Astrocyte of the cerebellum (primary cell): ENCODE measurements at places on chromosomes 3 and 15.

- no peak for DNase-seq
Observed at GRCh38 chr3:183006396-183007002, 26.2 kb upstream of the DCUN1D1 start.

- DNase-seq: no peak
Observed at GRCh38 chr3:177419904-177420601, 222.8 kb upstream of the TBL1XR1 start.

GRCh38 chr3:134630506-134630905, 20.3 kb downstream of the KY start:
- DNase-seq: no peak

DNA sequence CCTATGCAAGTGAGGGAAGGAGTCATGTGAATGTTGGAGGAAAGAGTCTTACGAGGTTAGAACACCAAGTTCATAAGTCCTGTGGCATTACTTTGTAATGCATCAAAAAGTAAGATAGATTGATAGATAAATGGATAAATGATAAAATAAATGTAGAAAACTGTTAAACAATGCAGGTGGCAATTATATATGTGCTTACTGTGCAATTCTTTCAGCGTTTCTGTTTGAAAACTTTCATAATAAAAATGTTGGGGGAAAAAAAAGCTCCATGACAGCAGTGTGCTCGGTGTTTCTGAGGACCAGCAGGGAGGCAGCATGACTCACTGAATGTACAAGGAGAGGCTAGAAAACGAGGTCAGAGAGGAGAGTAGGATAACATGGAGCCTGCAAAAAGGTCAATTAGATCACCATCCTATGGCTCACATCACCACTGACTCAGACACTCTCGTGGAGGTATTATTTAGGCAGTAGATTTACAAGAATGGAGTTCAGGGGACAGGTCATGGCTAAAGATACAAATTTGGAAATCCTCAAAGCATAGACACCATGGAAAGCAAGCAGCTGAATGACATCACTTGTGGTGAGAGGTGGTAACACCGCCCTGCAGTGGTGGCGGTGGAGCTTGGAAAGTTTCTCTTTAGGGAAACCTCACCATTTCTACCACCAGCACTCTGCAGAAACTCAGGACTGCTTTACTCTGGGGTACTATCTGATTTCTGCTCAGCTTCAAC, 219.8 kb downstream of the CTNNB1 start:
- DNase-seq: peak; percentile 57

DNA sequence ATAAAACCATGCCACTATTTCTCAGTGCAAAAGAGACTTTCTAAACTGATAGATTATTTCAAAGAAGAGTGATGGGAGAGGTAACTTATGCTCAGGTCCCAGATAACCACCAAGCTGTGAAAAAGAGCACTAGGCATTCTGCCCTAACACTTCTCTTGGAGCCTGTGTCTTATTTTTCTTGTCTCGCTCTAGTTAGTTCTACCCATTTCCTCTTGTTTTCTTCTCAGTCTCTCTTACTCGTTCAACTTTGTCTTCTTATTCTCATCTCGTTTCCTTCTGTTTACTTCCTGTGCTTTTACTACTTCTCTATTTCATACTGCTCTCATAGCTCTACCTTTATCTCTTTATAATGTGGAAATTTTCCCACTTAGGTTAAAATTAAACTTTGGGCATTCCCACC, 91.8 kb upstream of the CGNL1 start:
- DNase-seq: no peak

DNA sequence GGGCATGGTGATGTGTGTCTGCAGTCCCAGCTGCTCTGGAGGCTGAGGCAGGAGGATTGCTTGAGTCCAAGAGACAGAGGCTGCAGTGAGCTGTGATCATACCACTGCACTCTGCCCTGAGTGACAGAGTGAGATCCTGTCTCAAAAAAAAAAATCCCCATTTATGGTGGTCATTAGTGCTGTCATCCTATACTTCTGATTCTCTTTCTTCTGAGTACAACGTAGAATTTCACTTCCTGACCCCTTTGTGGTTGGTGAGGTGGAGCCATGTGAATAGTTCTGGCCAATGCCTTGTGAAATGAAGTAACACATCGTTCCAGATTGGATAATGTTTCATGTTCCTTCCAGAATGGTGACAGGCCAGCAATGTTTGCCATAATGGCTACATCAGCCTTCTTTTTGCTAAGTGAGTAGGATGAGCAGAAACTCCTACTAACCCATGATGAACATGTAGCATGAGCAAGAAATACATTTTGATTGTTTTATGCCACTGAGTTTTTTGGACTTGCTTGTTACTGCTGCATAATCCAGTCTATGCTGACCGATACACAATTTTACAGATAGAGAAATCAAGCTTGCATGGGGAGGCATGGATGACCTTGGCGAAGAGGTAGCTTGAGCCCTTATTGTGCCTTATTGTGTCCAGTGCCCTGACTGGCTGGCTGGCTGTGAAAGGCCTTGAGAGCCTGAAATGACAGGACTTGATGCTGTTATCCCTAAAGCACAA, 30.9 kb upstream of the TLE3 start:
- no peak for DNase-seq

DNA sequence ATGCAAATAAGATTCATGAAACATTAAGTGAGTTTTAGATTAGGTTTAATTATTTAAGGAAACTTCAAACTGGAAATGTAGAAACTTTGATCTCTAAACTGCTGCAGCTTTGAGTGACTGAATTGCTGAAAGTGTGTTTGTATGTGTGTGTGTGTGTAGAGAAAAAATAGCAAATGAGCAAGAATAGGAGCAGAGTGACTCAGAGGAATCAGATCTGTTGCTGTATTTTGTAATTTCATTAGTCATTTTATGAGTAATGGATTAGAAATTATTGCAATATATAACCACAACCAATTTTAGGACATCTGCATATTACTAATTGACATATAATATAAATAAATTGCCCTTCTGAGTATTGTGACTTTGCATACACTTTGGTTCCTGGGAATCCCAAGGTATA, 52.8 kb upstream of the SLC9A9 start:
- DNase-seq: no peak

- DNase-seq: peak; percentile 37
Observed at GRCh38 chr3:120908030-120908794, at the start of gene STXBP5L. TSS of gene STXBP5L (plus strand) at chr3:120908205. CDS start at chr3:120909579, 1,374 bp downstream.

GRCh38 chr3:15288331-15289035, 43.9 kb downstream of the SH3BP5 start:
- DNase-seq: no peak

GRCh38 chr15:88299497-88299896, 43.0 kb upstream of the NTRK3 start:
- no peak for DNase-seq

DNA sequence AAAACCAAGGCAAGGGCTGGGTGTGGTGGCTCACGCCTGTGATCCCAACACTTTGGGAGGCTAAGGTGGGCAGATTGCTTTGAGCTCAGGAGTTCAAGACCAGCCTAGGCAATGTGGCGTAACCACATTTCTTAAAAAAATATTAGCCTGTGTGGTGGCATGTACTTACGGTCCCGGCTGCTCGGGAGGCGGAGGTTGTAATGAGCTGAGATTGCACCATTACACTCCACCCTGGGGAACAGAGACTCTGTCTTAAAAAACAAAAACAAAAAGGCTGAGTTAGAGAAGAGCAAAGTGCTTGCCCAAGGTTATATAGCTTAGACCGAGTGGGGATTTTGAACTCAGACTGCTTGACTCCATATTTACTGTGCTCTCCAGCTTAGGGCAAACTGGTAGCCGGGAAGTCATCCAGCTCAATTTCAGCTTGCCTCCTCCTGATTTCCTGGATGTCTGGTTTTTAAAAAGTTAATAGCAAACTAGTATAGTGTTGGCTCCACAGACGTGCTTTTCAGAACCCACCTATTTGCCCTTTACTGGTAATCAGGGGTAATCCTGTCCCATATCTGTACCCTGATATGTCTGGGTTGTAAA, 138.9 kb downstream of the CACNA1D start:
- DNase-seq: no peak

- DNase-seq: no peak
Observed at GRCh38 chr3:30605005-30605404, 1.4 kb upstream of the TGFBR2 start.

- no peak for DNase-seq
Observed at GRCh38 chr3:195101001-195101583, 169.9 kb downstream of the XXYLT1 start.

- no peak for DNase-seq
Observed at GRCh38 chr15:62026487-62027262, 33.6 kb downstream of the VPS13C start.

DNA sequence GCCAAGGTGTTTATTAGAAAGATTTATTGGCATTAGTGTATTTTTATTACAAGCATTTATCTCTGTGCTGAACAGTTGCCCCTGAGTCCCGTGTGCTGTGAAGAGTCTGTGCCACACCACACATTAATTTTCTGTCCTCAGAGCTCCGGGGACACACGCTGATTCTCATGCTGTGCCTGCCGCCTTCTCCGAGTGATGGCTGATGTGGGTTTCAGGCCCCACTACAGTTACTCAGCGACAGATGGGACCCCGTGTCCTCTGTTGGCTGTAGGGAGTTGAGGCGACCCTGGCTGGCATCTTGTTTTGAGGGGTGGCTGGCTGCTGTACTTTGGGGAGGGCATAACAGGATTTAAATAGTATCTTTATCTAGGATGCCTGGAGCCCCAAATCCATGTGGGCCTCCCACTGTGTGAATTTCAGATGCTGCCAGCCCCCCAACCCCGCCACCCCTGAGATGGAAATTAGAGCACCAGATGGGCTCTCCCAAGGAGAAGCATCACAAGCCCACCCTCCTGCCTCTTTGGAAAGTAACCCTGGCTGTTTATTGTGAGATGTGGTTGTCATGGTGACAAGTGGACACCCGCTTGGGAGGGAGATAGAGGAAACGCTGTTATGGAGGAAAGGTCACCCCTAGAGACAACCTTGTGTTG, 185.6 kb downstream of the APBA2 start:
- no peak for DNase-seq

- no peak for DNase-seq
Observed at GRCh38 chr3:166829896-166830295, 550.2 kb downstream of the ZBBX start.

- DNase-seq: no peak
Observed at GRCh38 chr15:78223396-78224022, 10.9 kb downstream of the ACSBG1 start.

GRCh38 chr3:193970773-193971206, 165.2 kb upstream of the HES1 start:
- no peak for DNase-seq

DNA sequence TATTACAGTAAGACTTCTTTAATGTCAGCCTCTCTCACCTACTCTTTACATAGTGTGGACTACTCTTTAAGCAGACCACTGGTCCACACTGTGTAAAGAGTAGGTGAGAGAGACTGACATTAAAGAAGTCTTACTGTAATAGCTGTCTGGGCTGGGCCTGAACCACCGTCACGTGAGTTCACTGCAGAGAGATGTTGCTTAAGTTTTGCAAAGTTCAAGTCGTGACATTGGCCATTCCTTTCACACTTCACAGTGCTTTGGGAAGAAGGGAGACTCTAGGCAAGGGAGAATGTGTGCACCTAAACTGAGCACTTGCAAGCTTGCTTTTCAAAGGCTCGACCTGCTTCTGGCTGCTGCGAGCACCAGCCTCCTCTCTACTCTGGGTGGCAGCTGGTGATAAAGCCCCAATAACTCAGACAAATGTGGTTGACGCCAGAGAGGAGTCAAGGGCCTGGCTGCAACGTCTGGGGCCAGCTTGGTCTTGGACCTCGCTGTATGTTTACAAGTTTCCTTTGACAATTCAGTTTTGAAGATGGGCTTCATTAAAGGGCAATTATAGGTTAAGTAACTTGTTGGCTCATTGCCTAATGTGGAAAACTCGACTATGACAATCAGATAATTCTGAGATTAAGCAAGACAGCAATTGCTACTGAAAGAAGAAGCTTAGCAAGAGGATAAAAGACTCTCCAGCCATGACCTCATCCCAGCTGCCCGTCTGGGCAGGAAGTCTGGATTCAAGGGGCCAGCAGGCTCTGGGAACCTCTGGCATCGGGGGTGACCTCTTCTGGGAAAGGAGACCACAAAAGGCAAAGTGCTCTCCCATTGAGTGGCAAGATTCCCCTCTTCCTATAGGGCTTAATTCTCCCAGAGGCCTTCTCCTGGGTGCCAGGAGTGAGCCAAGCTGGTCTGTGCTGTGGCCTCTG, 242.1 kb upstream of the TLE3 start:
- no peak for DNase-seq

- no peak for DNase-seq
Observed at GRCh38 chr3:158105710-158106253, 438 bp downstream of the SHOX2 start.
